ENCODE measurements at places on chromosomes 5 and 9. TPM values are rescaled to one million over a fixed set of nuclear protein-coding genes. Genes with fewer than 3 reads are reported as not detected.

GRCh38 chr9:114813717-114814418, 8.0 kb upstream of the TNFSF15 start:
- DNase-seq, result no peak

DNA sequence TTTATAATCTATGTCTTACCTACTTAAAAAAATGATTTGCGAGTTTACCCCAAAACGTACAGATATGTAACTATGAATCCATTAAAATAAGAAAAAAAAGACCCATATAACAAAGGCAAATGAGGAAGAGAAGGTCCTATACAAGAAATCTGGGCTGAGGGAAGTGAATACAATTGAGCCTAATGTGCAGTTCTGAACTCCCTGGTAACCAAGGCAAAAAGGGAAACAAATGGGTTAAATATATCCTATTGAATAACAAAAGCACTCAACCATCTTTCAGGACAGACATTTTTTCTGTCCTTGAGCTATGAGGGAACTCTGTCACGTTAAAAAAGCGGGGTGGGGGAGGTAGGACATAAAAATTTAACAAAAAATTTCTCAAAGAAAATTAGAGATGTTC, 78.6 kb downstream of the PTPN3 start:
- DNase-seq, result no peak

GRCh38 chr9:94538908-94539307, 16.0 kb upstream of the PCAT7 start:
- DNase-seq, result no peak

DNA sequence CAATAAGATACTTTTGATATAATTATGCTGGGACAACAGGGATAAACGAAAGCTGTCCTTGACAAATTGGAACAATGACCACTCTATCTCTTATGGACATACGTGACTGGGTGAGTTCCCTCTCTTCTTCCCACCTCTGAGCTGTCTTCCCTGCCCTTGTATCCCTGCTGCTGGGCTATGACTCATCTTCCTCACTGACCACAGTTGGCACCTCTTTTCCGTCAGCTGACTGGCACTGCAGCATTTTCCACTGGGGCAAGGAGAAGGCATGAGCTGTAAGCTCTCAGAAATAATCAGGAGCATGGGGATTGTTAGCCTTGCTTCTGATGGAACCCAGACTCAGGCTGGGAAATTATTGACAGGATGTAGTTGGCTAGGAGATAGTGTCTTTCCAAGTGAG, 48.7 kb downstream of the PCSK1 start:
- no peak for DNase-seq

DNA sequence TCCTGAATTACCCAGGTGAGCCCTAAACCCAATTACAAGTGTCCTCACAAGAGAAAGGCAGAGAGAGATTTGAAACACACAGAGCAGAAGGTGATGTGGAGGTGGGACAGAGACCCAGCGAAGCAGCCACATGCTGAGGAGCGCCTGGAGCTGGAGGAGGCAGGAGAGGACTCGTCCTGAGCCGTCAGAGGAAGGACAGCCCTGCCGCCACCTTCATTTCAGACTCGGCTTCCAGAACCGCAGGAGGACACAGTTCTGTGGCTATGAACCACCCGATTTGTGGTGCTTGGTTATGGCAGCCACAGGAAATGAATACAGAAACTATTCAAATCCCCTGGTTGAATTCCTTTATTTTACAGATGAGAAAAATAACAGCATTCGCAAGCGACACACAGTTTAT, 16.4 kb upstream of the FBP1 start:
- DNase-seq, result no peak

GRCh38 chr5:135718151-135718550, 116.3 kb upstream of the SLC25A48 start:
- no peak for DNase-seq

- DNase-seq, result no peak
These were observed 422 bp upstream of the TRIM32 start for GRCh38 chr9:116686693-116687073.

GRCh38 chr5:133332439-133333024, 279.8 kb downstream of the FSTL4 start:
- DNase-seq, result no peak

DNA sequence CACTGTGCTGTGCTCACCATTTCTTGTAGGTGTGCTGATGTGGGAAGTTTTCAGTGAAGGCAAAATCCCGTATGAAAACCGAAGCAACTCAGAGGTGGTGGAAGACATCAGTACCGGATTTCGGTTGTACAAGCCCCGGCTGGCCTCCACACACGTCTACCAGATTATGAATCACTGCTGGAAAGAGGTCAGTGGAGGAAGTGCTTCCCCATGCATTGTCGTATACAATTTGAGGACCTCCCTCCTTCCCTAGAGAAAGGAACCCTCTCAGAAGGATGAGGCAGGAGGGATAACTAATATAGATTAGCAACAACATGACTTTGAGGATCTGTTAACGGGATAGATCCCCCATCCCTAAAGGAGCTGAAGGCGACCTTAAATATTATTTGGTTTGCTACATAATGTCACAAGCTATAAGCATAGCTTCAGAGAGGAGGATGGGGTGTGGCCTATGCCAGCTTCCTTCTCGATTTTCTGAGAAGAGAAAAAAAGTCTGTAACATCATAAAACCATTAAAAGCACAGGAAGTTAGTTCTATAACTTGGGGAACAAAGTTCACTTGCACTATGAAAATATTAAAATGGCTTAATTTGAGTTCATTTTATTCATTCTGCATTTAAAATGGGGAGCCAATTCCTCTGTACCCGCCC, 17.0 kb upstream of the CYFIP2 start:
- DNase-seq, result no peak

DNA sequence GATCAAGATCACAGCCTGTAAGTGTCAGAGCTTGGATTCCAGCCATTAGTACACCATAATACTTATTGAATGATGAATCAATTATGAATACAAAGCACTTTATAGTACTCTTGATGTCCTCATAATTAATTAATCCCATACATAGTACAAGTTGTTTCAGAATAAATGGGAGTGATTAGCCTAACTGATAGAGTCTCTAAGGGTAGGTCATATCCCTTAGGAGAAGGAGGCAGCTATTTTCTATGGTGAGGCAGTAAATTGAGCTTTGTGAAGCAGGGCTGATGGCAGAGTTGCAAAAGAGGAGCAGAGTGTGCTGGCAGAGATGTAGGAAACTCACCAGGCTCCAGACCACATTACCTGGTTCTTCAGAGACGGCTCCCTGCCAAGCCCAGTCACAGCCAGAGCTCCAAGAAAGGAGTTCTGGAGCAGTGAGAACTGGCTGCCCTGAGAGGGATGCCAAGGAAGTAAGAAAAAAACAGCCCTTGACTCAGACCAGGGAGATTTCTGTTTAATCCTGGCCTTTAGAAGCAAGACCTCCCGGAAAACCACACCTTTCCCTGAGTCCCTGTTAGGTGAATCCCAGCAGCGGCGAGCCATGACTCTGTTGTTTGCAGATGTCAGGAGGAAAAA, 112.9 kb downstream of the SH3TC2 start:
- DNase-seq, result no peak

DNA sequence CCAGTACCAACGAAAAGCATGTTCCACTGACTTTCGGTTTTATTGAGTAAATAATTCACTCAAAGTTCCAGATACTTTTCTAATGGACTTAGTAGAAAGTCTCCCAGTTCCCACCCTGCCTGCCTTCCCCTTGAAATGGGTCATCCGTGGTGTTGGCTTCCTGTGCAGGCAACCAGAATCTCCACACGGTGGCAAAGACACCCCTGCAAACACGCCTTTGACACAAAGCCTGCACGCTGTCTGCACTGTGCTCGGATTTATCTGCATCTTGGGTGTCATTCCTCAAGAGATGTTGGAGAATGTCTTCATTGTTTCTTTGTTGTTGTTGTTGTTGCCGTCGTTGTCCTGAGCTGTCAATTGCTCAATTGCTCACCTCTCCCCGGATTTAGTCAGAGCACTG, 150.0 kb upstream of the IRX2 start:
- no peak for DNase-seq

DNA sequence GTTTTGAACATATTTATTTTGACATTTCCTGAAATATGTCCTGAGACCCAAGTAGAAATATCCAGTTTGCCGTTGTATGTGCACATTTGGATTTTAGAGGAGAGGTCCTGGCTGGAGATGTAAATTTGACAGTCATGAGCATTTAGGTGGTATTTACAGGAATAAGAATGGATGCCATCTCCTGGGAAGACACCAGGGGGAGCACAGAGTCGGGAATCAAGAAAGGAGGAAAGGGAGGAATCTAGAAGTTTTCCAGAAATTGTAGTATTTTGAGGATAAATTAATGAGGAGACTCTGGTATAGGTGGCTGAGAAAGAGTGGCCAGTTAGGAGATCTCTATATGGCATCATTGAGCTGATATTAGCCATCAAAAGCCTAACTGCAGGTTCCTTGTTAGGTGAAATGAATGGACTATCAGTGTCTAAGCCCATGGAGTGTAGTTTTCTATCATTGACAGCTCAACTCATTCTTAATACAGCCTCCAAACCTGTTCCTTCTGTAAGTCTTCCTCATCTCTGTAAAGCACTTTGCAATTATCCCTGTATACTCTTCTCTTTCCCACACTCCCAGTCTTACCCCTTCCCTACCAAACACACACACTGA, 7.2 kb downstream of the GAPT start:
- no peak for DNase-seq

DNA sequence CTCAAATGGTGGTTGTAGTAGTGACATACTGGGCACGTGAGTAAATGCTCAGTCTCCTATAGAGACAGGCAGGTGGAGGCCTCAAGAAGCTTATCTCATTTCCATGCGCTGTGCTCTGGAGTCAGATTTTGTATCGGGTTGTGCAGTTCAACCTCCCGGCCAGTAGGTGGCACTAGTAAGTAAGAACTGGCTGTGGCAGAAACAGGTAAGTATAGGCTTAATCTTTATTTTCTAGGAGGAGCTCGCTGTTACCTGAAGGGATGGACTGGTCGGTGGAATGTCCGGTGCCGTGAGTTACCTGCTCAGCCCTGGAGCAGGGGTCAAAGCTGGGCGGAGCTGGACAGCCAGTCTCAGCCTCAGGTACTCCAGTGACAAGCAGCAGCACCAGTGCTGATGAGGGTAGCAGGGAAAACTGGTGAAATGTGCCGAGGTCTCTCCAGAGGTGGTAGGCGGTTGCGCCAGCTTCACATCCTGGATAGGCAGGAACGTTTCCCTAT, 880.1 kb upstream of the SEMA6A start:
- DNase-seq, result peak; percentile 63

- DNase-seq, result no peak
These were observed 82.7 kb upstream of the EFNA5 start for GRCh38 chr5:107753427-107753826.

- DNase-seq, result peak; percentile 15
These were observed 963 bp upstream of the HTR1A start for GRCh38 chr5:63963080-63963735.

- no peak for DNase-seq
These were observed 114.1 kb downstream of the SPOCK1 start for GRCh38 chr5:137385064-137385463.

DNA sequence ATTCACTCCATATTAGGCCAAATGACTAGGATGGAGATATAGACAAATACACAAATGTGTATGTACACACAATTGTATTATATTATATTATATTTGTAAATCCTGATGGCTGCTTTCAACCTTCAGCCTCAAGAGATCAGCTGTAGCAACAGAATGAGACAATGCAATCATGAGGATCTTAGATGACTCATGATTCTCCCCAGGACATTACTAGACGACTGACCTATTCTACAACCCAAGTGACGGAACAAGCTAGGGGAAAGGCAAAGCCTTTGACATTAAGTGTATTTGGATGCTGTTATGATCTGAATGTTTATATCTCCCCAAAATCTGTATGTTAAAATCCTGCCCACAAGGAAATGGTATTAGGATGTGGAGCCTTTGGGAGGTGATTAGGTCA, 66.5 kb downstream of the COX7C start:
- DNase-seq, result no peak

- no peak for DNase-seq
These were observed 63.2 kb upstream of the IQGAP2 start for GRCh38 chr5:76339919-76340318.

DNA sequence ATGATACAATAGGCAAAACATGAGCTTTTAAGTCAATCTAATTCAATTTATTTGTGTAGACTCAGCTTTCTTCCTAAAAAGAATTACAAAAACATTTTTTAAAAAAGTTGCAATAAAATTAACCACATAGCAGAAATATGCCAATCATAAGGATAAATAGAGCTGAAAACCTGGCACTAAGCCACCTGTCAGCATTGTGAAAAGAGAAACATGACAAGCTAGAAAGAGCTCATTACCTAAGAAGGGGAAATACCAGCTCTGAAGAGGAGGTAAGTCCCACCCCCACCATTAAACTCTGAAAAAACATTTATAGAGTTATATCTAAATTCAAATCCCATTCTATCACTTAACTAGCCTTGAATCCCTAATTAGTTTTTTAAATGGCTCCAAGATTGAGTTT, 372.9 kb downstream of the OSTF1 start:
- DNase-seq, result no peak

DNA sequence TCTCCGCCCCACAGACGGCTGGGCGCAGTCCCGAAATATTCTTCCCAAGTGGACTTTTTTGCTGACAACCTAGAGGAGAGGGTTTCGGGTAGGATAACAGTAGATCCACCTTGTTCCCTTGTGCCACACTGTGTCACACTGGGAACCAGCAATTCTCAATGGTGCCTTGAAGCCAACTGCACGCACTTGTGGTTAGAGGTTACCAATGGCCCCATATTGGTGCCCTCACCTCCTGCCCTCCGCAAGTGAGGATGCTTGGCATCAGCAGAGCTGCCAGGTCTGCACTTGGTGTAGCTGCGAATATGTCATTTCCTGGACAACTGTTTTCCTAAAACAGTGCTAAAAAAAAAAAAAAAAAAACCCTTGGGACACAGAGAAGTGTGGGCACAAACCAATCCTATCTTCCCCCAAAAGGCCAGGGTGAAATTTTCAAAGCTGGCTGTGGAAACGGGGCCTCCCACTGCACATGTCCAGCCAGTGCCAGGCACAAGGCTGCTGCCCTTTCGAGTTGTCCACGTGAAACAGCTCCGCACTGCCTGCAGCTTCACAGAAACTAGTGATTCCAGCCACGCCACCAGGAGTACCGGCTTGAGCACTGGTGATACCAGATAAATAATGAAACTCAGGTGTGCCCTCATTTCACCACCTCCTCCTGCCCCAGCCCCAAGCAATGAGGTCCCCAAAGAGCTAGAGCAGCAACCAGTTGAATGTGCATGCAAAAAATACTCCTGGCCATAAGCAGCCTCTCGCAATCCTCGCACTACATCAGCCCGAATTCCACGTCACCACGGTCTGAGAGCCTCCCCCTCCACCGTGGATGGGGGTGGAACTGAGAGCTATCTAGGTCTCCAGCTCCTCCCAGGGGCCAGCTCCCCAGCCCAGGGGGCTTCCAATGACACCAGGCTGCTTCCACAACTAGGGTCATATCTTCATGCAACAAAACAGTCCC, 51.2 kb downstream of the USP20 start:
- DNase-seq, result peak; percentile 64

Gene F2R
- total RNA-seq, result 0.97 TPM

Gene SPATA31A5
- total RNA-seq, result not detected

Gene IGFBPL1
- not detected for total RNA-seq

Gene CORO2A
- total RNA-seq, result 2.0 TPM

Gene OR13D1
- total RNA-seq, result not detected

Gene SPAG8
- 5.4 TPM for total RNA-seq
